Activated T-cell treated with anti-CD3 and anti-CD28 coated beads, Interleukin-2, amount 50 U/mL, for 48 hours (primary cell): ENCODE measurements at places on chromosomes 5 and 9.

DNA sequence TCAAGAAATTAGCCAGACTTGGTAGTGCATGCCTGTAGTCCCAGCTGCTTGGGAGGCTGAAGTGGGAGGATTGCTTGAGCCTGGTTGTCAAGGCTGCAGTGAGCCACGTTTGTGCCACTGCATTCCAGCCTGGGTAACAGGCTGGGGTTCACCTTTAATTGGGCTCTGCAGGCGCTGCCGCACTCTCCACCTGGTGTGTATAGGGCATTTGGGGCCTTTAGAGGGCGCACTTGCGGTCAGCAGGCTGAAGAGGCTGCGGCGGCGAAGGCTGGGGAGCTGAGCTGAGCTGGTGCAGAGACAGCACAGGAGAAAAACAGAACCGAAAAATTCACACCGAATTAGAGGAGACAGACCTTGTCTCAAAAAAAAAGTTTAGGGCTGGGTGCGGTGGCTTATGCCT is 31.2 kb downstream of the CDK7 start:
- DNase-seq: no peak

- DNase-seq: no peak
These were observed 50.1 kb upstream of the ADRB2 start for GRCh38 chr5:148776261-148776660.

- no peak for DNase-seq
These were observed 24.2 kb downstream of the JADE2 start for GRCh38 chr5:134549714-134550113.

- no peak for DNase-seq
These were observed 14.7 kb upstream of the ENC1 start for GRCh38 chr5:74655206-74655605.

- no peak for DNase-seq
These were observed 58.8 kb upstream of the RAD23B start for GRCh38 chr9:107224252-107224651.

DNA sequence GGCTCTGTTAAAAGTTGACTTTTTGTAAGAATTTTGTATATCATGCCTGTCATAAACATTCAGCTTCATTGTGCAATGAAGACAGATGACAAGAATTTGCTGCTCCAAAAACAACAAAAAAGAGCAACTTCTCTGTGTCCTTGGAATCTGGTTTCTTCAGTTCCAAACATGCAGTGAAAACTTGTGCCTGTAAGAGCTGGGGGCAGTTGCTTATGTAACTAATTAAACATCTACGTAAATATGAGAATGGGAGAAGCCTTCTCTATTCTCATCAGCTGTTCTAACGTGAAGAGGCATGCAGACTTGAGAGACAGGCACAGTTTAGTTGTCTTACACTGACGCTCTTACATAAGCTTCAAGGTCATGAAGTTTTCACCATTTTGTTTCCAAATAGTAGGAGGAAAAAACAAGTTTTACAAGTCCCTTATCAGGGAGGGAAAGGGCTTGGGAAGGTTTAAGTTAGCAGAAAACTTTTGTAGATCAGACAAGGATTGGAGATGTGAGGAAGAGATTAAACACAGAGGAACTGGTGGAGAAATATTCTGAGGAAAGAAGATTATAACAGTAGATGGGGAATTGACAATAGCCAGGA is 170.4 kb downstream of the RFK start:
- DNase-seq: no peak

GRCh38 chr5:107401470-107402122 is 269.1 kb downstream of the EFNA5 start:
- DNase-seq: no peak

GRCh38 chr9:68577774-68578591 is 37.3 kb upstream of the TMEM252 start:
- no peak for DNase-seq
